ENCODE measurements at places on chromosomes 4 and X.

GRCh38 chr4:114019969-114020358 is 40.5 kb upstream of the ARSJ start:
- no peak for DNase-seq

GRCh38 chr4:4574792-4575191 is 32.9 kb upstream of the STX18 start:
- no peak for DNase-seq

DNA sequence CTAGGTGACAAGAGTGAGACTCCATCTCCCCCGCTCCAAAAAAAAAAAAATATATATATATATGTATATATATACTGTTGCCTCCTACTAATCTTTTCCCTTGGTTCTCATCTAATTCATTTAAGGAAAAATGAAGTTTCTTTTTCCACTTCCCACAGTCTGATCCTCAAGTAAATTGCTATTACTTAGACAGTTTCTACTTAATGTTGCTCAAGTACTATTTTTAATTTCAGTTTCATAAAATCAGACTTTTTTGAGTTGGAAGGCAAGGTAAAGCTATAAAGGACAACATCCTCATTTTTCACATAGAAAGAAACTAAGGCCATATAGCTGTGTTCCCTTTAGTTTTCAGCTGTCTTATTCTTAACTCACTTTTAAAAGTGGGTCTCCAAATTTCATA is 5.8 kb downstream of the RXFP1 start:
- DNase-seq = no peak

DNA sequence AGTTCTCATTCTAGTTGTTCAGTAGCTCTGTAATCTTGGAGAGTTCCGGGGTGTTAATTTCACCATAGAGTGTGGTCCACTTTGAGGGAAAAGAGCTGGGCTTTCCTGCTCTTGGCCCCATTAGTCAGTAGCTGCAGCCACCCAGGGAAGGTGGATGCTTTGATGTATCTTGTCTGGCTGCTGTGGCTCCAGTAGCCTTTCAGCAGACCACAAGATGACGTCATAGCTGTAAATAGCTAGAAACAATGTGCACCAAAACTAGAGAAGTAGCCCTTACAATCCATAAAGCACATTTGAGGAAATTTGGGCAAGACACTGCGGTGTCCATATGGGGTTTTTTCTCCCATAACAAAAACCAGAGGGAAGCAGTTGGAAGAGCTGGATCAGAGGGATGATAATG is 32.9 kb upstream of the PRPS2 start:
- DNase-seq = no peak

- DNase-seq = no peak
Observed at GRCh38 chr4:118237531-118237930, 115.3 kb downstream of the PRSS12 start.

DNA sequence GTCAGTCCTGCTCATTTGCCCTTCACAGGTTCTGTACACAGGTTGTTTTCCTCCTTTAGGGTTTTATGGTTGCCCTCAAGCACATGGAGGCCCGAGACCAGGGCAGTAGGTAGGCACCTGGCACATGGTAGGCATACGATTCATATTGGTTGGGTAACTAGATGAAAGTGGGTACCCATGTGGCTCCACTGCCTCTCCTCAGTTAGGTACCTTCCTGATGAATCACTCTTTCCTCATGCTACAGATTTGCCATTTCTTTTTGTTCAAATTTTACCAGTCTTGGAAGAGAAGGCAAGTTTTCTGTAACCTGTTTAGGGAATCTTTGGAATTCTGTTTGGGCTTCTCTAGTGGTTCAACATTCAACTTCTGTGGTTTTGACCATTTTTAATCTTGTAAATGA is 121.3 kb downstream of the FHIP1A start:
- DNase-seq = no peak

DNA sequence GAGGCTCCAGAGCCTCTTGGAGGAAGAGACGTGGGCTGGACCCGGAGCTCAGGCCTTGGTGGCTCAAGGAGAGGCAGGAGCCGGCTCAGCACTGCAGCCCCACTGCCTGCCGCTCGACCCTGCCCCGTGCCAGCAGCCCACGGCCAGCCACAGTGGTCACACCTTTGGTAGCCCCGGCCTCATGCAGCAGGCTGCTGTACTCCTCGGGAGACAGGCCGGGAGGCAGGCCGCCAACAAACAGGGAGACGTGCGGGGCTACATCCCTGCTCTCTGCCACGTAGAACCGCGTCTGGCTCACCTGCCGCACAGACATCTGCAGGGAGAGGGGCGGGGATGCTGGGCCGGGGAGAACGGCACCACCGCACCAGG is 7.6 kb downstream of the DGKQ start:
- no peak for DNase-seq

- no peak for DNase-seq
Observed at GRCh38 chr4:8136529-8136928, 22.1 kb downstream of the ABLIM2 start.

DNA sequence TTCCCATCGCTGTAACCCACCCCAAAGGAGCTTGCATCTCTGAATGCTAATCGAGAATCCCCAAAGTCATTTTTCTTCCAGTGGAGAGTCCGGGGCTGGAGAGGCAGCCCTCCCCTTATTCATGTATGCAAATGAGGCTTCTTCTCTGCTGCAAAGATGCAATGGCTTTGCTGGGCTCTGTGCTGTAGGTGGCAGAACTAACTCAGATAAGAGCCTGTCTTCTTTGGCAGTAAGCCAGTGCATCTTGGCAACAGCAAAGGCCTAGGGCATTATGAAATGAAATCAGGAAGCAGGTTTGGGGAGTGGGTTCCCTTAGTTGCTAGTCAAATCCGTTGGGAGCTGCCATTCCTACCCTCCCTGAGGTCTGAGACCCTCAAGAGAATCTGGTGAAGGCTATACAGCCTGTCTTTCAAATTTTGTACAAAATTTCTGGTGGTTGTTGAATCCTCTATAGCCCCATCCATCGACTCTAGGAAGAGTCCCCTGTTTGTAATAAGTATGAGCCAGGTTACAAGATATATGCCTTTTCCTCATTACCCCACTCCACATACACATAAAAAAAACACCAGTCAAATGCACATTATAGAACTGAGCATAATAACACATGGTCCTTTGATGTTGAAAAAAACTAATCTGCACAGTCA is 290.6 kb upstream of the TAPT1 start:
- peak; percentile 57 for DNase-seq

- no peak for DNase-seq
Observed at GRCh38 chrX:106341823-106342222, 173.7 kb downstream of the PWWP3B start.

GRCh38 chr4:44760142-44760898 is 34.0 kb upstream of the GNPDA2 start:
- DNase-seq = peak; percentile 72

- no peak for DNase-seq
Observed at GRCh38 chr4:109435635-109436034, 2.0 kb downstream of the SEC24B start.

DNA sequence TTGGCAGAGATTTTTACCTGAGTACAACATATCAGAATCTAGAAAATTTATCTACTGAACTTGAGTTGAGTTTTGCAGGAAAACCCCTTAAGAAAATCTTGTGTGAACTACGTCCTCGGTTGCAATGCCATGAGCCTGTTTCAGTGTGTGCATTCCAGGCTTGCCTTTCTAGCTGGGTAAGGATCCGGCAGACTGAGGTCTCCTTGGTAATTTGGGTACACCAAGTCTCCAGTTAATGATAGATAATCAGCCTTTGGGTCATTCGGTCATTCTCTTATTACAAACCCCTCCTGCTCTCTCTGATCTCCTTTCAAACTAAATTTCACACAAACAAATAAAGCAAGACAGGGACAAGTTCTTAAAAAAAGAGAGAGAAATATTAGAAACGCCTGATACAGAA is 5.9 kb upstream of the HAND2 start:
- no peak for DNase-seq

DNA sequence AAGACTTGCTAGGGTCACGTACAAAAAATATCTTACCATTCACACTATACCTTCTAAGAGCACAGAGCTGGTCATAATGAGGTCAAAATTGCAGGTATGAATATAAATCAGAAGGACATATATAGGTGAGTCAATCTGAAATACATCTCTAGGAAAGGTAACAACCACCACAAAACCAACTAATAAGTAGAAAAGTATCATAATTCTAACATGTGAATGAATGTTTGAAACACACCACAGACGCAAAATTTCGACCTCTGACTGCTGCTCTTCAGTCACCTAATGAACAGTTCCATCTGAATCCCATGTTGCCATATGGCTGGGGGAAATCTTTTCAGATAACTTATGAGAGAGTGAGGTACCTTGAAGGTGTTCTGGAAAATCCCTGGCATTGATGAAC is 22.1 kb downstream of the STAP1 start:
- DNase-seq = no peak

- peak; percentile 69 for DNase-seq
Observed at GRCh38 chr4:156378033-156378665, 424.5 kb upstream of the CTSO start.

- peak; percentile 92 for DNase-seq
Observed at GRCh38 chr4:48127682-48128404, 6.2 kb downstream of the TXK start.

- no peak for DNase-seq
Observed at GRCh38 chr4:150082241-150082640, 4.0 kb downstream of the DCLK2 start.

- no peak for DNase-seq
Observed at GRCh38 chr4:102494603-102495002, 6.6 kb upstream of the NFKB1 start.

- DNase-seq = no peak
Observed at GRCh38 chr4:89067417-89067816, 10.4 kb upstream of the FAM13A start.

DNA sequence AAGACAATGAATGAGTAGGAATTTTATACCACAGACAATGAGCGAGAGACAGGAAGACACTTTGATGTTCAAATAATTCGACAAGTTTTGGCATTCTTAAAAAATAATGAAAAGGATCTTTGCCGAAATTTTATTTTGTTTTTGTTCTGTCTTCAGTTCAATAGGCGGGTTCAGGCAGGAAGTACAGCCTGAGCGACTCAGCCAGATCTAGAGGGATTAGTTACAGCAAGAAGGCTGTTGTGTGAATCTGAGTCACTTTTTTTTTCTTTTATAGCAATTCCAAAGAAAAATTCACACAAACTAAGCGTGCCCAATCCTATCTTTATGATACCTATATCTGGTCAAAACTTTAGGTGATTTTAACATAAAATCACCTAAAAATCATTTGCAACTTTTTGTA is 505.4 kb upstream of the FAM241A start:
- no peak for DNase-seq

DNA sequence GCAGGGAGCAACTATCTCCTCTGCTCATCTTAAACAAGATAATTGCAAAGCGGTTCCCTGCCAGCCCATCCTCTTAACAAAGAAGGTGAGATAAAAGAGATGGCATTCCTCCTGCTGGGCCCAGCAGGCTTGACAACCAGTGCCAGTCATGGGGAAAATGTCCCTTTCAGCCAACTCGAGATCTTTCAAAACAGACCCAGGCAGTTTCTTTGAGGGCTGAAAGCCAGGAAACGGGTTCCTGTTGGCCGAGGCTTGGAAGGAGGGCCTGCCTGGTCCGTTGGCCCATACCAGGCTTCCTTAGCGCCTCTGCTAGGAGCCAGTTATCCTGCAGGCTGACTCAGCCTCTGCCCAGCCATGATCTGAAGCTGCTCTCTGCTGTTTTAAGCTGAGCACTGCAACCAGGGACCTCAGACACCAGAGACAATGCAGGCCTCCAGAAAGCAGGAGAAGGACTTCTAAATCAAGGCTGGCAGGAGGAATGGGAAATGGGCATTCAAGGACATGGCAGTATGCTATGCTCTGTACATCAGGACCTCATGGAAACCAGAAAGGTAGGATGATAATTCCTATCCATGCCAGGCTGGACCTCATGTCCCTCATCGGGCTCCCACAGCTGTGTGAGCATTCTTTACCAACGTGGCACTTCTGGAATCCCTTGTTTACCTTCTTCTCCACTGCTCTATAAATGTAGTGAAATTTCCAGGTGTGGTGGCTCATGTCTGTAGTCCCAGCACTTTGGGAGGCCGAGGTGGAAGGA is 42.4 kb upstream of the SLC2A9 start:
- DNase-seq = peak; percentile 66

DNA sequence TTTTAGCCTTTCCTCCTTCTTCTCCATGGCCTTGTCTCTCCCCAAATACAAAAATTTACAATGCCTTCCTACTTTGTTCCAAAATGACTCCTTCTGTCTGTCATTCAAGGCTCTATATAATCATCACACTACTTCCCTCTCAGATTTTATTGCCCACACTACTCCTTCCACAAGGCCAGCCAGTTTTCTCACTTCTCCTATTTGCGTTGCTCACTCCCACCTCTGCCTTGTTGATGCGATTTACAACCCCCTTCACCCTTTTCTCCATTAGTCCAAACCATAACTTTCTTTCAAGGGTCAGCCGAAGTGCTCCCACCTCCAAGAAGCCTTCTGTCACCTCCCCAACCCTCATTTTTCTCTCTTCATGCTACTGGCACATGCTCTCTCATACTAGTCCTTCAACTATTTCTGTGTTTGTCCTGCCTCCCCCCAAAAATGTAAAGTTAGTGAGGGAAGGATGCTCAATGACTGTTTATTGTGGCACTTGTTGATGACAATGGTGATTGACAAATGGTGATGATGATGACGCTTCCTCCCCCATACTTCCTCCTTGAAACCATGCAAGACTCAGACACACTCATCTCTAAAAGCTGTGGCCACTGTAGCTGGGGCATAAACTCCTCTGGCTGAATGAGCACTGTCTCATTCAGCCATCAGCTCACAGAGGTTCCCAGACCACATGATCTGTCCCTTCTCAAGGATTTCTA is 2.7 kb upstream of the XKRX start:
- DNase-seq = no peak

GRCh38 chr4:183722731-183723560 is 63.9 kb downstream of the TRAPPC11 start:
- peak; percentile 39 for DNase-seq

GRCh38 chr4:158799013-158799770 is 30.4 kb downstream of the FNIP2 start:
- DNase-seq = no peak

GRCh38 chrX:19814240-19814639 is 73.2 kb downstream of the SH3KBP1 start:
- DNase-seq = peak; percentile 32

- DNase-seq = no peak
Observed at GRCh38 chr4:47942081-47942819, 27.9 kb upstream of the NFXL1 start.

GRCh38 chr4:43126595-43126994 is 234.1 kb downstream of the GRXCR1 start:
- DNase-seq = no peak

- DNase-seq = peak; percentile 9
Observed at GRCh38 chr4:87974856-87975462, 555 bp upstream of the SPP1 start.

DNA sequence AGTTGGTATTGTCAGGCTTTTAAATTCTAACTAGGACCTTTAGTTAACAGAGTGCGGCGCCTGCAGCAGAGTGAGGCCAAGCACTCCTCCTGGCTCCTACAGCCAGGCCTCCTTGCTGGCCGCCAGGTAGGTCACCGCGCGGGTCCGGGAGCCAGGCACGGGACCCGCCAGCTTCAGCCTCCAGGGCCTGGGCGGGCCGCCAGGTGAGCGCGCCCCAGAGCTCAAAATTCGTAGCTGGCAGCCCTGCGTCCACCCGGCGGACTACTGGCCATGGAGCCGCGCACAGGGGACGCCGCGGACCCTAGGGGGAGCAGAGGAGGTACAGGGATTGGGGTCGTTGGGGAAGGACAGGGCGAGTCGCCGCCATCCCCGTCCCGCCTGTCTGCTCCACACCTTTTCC is at the start of gene MAGIX:
Gene MAGIX, plus strand, starts transcription at position 139 of the 400 bp plus-strand sequence. Its CDS starts 132 bp downstream, at position 271.
- no peak for DNase-seq

Data from Kasumi-1 (cell line).